Stimulated activated CD8-positive, alpha-beta memory T cell treated with anti-CD3 and anti-CD28 coated beads, Interleukin-15, amount 100 ng/mL, for 4 hours (primary cell): ENCODE measurements at places on chromosomes 5 and 9.

DNA sequence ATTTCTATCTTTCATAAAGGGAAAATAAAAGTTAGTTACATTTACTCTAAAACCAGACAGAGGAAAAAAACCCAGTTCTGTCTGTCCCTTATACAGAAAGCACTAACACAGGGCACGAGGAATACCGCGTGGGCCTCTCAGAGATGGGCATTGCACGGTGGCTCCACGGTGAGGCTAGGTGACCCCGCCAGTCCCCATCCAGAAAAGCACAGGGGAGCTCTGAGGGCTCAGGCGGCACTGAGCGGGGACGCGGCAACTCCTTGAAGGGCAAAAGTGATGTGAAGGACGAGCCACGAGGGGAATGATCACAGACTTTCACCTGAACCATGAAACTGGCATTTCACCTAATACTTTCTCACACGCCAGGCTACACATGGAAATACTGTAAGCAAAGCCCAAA, 35.7 kb upstream of the FBXW11 start:
- no peak for DNase-seq

GRCh38 chr9:107547772-107548297, 58.3 kb upstream of the KLF4 start:
- DNase-seq = no peak

GRCh38 chr5:83595217-83595616, 123.7 kb downstream of the VCAN start:
- DNase-seq = no peak

GRCh38 chr5:36842087-36842486, 34.5 kb upstream of the NIPBL start:
- DNase-seq = no peak

DNA sequence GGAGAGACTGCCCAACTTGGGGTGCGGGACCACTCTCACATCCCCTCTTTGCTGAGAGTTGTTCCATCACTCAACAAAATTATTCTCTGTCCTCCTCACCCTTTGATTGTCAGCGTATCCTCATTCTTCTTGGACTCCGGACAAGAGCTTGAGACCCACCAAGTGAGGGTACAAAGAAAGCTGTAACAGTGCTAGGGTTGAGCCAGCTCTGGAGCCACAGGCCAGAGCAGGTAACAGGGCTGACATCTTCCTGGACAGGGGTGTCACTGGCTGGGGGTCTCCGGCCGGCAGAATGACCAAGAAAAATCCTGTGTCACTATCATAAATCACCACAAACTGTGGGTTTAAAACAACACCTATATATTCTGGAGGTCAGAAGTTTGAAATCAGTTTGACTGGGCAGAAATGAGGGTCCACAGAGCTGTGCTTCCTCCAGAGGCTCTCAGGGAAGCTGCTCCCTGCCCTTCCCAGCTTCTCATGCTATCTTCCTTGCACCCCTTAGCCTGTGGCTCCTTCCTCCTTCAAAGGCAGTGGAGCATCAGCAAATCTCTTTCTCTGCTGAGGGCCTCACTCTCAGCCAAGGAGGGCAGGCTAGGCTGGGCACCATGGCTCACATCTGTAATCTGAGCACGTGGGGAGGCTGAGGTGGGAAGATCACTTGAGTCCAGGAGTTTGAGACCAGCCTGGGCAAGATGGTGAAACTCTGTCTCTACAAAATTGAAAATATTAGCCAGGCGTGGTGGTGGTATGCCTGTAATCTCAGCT, 4.1 kb upstream of the BBLN start:
- DNase-seq = no peak

DNA sequence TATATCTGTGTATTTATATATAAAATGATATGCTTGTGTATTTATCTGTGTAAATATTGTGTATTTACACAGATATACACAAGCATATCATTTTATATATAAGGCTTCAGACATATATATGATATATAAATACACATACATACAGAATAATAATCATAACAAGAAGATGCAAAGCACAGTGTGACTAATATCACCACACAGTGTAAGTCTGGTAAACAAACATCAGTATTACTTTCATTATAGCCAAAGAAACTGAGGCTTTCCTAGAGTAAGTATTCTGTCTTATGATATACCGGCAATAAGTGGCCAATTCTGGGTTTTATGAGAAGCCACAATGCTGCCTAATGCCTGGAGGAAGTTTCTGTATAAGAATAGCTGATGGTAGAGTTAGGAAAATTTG, 29.9 kb upstream of the RAPGEF6 start:
- no peak for DNase-seq

DNA sequence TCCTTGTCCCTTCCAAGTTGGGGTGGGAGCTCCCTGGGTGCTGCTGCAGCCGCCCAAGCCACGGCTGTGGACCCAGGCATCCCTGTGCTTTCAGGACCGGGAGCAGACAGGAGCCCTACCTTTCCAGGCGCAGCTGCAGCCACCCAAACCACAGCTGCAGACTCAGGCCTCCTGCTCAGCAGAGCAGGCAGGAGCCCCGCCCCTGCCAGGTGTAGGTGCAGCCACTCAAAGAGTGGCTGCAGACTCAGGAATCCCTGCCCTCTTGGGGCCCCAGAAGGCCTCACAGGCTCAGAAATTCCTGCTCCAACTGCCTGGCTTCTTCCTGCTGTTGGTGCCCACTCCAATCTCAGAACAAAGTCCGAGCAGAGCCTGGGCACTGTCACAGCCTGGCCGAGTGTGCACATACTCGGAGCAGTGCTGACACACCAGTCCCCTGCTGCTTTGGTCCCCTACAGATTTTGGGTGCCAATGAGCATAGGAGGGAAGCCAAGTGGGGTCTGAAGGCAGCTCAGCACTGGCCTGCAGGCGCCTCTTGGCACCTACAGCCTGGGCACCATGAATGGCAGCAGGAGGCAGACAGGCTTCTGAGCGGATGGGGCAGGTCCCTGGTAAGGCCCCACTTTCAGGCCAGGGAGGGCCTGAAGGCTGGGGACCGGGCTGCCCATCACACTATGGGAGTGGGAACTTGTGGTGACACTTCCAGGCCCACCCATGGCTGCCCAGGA, 6.0 kb upstream of the TESK1 start:
- no peak for DNase-seq

DNA sequence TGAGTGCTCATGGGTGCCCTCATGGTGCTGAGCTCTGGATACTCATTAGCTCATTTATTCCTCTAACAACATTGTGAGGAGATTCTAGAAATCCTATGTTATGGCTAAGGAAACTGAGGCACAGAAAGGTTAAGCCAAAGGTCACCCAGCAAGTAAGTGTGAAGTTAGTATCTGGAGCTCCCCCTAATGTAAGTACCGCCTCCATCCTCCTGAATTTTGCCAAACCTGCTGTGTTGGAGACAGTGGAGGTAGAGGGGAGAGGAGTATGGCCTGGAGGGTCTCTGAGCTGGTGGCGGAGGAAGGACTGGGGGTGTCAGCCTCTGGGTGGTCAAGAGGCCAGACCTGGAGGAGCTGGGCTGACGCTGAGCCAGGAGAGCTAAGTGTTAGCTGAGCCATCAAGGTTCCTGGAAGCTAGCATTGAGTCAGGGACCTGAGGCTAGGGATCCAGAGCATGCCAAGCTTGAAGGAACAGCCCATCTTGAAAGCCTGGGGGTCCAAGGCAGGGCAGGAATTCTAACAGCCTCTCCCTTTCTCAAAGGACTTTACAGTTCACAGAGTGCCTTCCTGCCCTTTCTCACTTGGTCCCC, 114.8 kb downstream of the RGS3 start:
- no peak for DNase-seq

DNA sequence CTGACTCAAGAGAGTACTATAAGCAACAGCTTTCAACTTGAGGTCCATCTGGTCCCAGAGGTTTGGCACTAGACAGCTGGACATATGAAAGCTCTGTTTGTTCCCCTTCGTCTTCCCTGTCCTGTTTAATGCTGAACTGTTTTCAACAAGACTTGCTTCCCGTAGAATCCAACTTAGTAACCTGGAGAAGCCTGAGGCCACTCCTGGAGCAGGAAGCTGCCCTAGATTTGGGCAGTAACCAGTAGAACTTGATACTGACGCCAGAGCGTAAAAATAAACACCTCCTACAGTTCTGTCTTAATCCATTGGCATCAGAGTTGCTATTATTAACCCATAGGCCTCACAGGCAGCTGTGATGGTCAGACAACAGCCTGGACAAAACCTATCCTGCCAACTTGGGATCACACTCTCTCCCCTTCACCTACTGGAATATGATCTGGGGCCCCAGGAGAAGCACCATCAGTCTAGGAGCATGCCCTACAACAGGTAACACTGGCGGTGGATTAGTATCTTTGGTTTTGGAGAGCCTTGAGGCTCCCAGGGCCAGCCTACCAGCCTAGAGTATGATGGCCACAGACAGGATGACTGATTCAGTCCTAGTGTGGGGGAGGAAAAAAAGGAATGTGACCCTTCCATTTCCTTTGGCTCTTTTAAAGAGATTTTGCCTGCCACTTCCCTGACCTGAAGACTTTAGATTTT, 29.2 kb downstream of the RUSC2 start:
- DNase-seq = no peak

GRCh38 chr5:157607371-157608161, 32.0 kb upstream of the ADAM19 start:
- DNase-seq = peak; percentile 42

- no peak for DNase-seq
These were observed 57.6 kb downstream of the ANKRD55 start for GRCh38 chr5:56175488-56175887.

DNA sequence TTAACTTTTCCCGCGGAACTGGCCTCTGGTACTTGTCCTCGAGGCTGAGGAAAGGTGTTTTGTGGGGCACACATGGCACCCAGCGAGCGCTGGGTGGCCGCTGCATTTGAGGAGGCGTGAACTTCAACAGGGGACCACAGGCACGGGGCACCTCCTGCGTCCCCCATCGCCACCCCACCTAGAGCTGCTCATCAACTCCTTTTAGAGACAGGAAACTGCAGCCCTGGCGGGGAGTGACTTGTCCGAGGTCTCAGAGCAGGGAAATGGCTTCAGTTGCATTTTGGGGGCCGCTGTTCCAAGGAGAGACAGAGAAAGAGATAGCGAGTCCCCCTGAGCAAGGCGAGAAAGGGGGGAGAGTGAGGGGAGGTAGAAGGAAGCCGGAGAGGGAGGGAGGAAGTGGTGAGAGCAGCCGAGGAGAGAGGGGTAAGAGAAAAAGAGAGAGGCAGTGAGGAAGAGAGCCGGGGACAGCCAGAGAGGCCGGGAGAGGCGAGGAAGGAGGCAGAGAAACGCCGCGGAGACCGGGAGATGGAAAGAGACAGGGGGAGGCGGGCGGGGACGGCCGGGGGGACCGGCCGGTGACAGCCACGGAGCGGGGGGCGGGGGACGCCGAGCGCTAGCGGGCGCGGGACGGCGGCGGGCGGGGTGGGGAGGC, 12.5 kb upstream of the LHX2 start:
- no peak for DNase-seq

DNA sequence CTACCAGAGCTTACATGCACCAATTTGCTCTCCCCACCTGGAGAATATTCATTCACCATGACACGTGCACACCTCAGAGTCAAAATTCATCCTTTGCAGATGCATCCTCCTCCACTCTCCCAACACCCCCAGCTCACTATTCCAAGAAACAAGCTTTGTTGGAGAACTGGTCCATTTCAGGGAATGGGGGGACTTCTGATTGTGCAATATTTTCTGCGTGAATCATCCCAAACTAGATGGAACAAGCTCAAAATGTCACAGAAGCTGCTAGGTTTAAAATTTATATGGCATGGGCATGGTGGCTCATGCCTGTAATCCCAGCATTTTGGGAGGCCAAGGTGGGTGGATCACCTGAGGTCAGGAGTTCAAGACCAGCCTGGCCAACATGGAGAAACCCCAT, 3.6 kb downstream of the GLDC start:
- DNase-seq = no peak

GRCh38 chr9:137031904-137032640, at the start of gene FUT7:
TSS of gene FUT7 (minus strand) at chr9:137032088. CDS start at chr9:137031991, 97 bp downstream.
- DNase-seq = no peak

- no peak for DNase-seq
These were observed 552.2 kb upstream of the ZNF462 start for GRCh38 chr9:106310782-106311181.

DNA sequence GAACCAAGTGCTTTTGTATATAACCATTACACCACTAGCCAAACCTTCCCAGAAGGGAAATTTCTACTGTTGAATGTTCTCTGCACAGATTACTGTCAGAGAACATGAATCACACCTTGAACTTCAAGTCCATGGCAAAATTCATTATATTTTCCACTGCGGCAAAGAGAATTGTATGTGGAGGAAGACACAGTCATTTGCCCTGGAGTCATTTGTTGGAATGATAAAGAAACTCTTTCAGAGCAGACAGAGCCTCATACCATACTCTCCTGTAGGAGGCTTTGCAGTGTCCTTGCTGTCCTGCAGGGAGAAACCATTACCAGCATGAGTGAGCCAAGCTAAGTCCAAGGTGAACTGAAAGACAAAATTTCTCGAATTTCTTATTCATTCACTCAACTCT, 369.0 kb downstream of the ARHGEF28 start:
- DNase-seq = no peak

DNA sequence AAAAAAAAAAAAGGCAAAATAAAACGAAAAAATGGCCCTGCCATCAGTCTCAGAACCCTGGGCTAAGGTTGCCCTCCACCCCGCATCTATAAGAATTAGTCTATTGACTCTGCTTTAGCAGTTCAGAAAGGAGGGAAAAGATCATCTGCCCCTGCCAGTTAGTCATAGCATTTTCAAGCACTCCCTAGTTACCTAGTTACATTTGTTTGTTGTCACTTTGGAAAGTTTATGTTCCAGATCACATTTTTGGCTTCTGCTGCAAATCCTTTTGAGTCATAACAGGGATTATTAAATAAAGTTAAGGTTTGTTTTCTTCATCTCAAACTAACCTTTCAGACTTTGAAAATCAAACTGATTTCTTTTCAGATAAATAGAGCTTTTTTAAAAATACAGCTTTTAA, 52.1 kb downstream of the AQP7 start:
- DNase-seq = no peak

- no peak for DNase-seq
These were observed 1.2 kb downstream of the VCAN start for GRCh38 chr5:83472508-83473345.

- DNase-seq = no peak
These were observed at the start of gene CAPSL for GRCh38 chr5:35938568-35939227. TSS of gene CAPSL (minus strand) at chr5:35938622. CDS start at chr5:35921120, 17,502 bp downstream.

GRCh38 chr9:36337002-36337401, 63.1 kb downstream of the RNF38 start:
- no peak for DNase-seq

GRCh38 chr5:140550147-140551079, 3.0 kb downstream of the EIF4EBP3 start:
- DNase-seq = no peak
